Umbilical cord (tissue), 2 donors: ENCODE measurements at places on chromosomes 11 and 22. TPM values are rescaled to one million over a fixed set of nuclear protein-coding genes. Genes with fewer than 3 reads are reported as not detected.

- DNase-seq = no peak
Observed at GRCh38 chr11:106879832-106880546, 138.3 kb downstream of the GUCY1A2 start.

Gene DMC1
- total RNA-seq = 4.6 TPM

- peak; percentile 38 for DNase-seq
Observed at GRCh38 chr11:119752946-119753345, 23.9 kb upstream of the NECTIN1 start.

- DNase-seq = no peak
Observed at GRCh38 chr11:20493340-20493739, 105.8 kb downstream of the PRMT3 start.

DNA sequence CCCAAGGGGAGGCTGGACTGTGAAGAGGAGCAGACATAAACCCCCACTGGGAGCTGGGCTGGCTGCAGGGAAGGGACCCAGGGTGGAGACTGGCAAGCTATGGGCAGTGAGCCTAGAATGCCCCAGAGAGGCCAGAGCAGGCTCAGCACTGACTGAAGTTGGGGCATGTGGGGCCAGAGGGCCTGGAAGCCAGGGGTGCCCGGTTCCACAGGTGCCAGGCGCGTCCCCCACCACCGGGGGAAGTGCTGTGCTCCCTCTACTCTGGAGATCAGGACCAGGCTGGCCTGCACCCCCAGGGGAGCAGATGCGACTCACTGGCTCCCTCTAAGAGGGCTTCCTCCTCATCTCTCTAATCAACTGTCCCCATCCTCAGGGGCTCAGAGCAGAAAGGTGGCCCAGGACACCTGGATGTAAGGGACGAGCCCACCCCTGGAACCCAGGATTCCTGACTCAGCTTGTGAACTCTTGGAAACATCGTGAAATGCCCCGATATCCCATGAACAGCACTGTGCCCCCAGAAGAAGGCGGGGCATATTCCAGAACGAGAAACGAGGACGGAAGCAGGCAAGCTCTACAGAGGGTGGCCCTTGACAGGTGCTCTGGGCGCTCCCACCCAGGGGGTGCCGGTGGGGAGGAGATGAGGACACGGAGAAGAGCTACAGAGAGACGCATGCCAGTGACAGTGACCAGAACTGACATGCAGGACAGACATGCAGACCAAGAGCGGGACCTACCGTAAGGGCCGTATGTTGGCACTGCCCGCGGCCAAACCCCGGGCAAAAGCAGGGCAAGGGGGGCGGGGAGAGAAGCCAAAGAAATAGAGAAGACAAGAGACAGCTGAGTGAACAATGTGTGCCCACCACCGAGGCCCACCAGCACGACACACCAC is 20.4 kb downstream of the MAFF start:
- no peak for DNase-seq

- no peak for DNase-seq
Observed at GRCh38 chr11:92259861-92260260, 35.2 kb downstream of the FAT3 start.

Gene RNH1
- total RNA-seq = 132 TPM
